ENCODE measurements at places on chromosomes 7 and 10. TPM values are rescaled to one million over a fixed set of nuclear protein-coding genes. Genes with fewer than 3 reads are reported as not detected.

Gene IGFBP1
- not detected for total RNA-seq

DNA sequence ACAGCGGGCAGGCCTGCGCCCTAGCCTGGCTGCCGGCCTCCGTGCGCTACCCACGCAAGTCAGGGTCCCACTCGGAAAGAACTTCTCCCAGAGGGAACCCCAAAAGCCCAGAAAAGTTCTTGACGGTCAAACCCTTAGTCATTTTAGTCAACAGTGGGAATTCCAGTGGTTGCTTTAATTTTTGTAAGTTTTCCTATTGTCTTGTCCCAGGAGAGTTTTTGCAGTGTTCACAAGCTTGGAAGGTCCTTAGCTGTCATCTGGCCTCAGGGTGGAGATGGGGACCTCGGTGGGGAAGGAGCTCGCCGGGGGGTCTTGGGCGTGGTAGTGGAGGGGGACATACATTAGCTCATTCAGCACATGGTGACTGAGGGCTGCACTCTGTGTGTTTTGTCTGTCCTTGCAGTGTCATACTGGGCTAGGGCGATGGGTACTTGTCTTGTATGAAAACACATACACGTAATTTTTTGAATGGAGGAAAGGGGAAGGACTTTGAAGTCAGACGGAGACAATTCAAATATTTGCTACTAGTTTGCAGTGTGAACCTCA is 736 bp downstream of the MINDY4 start:
- DNase-seq = no peak

GRCh38 chr7:110626414-110626813 is 464.5 kb upstream of the LRRN3 start:
- DNase-seq = no peak

GRCh38 chr10:104328646-104328895 is 9.7 kb downstream of the ITPRIP start:
- no peak for DNase-seq

DNA sequence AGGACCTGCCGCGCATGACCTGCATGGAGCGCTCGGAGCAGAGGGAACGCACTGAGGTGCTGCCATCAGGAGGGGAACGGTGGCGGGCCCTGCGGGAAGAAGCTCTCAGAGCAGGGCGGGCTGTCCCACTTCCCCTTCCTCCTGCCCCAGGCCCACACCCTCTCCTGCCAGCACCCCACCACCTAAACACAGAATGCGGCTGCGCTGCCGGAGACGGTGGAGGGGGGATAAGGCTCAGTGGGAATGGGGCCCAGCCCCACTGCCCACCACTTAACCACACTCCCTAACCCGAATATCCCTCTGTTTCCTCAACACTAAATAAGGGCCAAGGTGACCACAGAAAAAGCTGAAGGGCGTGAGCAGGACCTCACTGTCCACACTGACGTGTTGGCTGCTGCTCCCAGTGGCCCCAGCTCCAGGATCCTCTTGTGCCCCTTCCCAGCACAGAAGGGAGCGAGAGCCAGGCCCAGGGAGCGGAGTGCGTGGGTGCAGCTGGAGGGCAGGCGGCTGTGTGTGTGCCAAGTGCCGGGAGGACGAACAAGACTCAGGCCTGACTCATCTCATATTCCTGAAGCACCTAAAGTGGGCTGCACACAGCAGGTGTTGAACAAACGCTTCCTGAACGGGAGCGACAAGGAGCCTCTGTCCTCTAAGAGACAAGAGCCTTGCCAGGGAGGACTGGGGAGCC is 116.8 kb downstream of the MAD1L1 start:
- peak; percentile 75 for DNase-seq

Gene COMTD1
- 16.4 TPM for total RNA-seq

Gene CYP2C9
- not detected for total RNA-seq

All from M059J (cell line).